Stromal cell of bone marrow (primary cell): ENCODE measurements at places on chromosomes 5 and 9.

GRCh38 chr5:36614657-36615308, 8.4 kb downstream of the SLC1A3 start:
- no peak for DNase-seq

DNA sequence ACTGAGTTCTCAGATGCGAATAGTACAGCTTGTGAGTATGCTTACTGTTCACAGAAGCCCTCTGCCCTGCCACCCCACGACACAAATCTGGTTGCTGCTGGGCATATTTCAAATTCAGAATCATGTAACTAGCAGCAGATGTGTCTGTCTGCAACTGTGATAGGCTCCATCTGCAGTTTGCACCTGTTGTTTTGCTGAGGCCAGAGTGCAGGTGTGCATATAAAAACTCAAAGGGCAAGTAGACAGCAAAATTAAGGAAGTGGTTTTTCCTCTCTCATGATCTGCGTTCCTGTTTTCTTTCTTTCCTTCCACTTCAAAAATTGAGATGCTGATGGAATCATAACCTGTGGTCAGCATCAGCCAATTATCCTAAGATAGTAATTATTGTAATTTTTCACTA, 1000.5 kb downstream of the PTPRD start:
- DNase-seq = no peak

DNA sequence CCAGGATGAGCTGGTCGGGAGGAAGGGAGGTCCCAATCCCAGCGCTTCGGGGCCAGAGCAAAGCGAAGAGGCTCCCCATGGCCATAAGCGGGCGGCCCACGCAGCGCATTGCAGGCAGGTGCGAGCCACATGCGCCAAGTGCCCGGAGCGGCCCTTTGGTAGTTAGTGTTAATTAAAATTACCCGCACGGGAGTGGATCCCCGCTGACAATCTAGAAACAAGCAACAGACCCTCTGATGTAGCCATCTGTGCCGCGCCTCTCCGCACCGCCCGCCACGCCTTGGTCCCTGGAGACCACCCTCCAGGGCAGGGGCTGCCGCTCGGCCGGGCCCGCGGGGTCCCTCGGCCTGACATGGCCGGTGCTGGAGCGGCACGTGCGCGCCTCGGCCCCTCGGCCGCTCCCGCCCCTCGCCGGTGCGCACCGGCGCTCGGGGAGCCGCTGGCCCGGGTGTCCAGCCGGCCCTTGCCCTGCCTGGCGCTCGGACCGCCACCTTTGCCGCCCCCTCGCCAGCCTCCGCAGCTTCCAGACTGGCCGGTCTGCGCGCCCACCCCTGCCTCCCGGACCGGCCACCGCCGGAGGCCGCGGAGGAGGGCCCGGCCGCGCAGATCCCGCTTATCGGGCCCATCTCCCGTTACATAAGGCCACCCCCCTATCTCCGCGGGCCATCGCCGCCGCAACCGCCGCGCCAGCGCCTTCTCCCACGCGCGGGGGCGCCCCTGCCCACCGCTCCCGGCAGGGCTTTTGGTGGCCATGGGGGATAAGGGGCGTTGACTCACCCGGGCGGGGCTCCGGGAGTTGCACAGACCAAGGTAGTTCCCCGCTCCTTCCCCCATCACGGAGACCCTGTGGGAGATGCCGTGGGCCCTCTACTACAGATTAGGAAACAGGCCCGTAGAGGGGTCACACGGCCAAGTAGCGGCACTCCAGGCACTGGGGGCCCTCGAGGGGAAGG, 1.9 kb upstream of the IL13 start:
- DNase-seq = no peak

DNA sequence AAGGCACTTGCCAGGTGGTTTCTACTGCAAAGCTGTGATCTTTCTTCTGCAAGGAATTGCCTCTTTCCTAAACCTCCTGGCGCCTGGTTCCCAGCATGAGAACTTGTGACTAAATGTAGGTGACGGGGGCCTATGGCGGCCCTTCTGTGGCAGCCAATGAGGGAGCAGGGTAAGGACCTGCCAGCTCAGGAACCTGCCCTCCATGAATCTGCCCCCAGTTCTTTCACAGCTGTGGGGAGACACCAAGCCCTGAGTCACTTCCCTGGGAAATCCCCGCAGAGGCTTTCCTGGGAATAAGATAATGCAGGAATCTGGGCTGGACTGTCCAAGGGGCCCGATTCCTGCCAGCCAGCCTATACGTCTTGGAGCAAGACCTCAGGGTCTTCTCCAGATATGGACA, 56.7 kb upstream of the CTNNA1 start:
- no peak for DNase-seq

GRCh38 chr9:137552022-137552768, 516 bp downstream of the MRPL41 start:
- DNase-seq = no peak

DNA sequence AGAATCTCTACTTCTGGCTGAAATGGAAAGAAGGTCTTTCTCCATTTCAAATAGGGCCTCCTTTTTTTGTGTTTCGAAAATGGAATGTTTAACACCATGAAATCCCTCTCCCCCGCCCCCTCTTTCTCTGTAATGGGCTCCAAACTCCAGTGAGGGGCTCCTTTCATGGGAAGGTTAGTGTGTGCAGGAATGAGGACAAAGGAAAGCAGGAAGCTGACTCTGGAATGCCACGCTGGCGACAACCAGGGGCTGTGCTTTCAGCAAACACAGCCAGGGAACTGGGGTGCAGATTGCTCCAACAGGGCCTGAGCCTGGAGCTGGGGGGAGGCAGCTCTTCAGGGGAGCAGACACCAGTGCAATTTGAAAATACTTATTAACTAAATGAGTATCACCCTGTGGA, 82.8 kb downstream of the CRB2 start:
- DNase-seq = no peak

- no peak for DNase-seq
Measured at GRCh38 chr5:145479857-145480256, 355.3 kb downstream of the PRELID2 start.
